NCI-H2107 (cell line): ENCODE measurements at places on chromosomes 5 and 9.

DNA sequence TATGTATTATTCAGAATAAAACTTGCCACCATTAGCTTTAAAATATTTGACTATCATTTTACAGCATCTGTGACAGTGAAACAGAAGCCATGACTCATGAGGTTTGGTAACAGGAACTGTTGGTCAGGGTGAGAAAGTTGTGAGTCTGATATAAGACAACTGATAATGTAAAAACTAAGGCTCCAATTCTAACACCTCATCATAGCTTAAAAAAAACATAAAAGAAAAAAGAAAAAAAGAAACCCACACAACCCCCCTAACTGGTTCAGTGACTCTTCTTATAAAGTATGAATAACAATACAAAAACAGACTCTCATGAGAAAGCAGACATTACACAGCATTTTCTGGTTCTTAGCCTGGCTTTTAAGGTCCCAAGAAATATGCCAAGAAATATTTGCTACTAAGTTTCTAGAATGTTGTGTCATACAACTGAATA lies 85.8 kb downstream of the MRPS27 start:
- DNase-seq, result no peak

DNA sequence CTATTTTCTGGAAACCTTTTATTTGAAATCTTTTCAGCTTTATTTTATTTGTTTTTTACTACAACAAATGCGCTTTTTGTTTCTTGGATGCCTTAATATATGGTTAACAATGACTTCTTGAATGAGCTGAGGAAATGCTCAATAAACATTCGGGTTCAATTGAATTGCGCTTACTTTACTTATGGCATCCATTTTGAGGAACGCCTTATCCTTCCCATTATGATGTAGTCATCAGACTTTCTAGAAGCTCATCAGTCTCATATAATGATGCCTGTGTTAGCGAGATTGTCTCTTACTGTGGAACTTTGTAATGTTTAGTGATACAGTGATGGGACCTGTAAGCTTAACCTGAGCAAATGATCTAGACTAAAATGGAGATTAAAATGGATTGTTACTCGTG lies 916 bp downstream of the SHLD3 start:
- DNase-seq, result no peak

DNA sequence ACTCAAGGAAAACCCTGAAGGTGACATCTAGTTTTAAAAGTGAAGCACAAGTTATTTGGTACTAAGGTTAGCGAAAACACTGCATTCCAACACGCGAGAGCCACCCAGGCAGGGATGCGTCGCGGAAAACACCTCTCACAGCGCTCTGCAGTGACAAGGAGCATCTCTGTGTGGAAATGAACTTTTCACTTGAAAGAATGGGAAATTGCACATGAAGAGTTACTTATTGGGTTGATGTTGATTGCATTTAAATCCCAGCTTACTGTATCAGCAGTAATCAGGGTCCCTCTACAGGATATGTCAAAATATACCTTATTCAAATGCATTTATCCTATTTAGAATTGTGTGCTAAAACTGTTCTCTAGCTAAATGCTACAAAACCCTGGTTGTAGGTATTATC lies 144.4 kb downstream of the BNC2 start:
- DNase-seq, result no peak

- DNase-seq, result no peak
These were observed 118.7 kb downstream of the LPAR1 start for GRCh38 chr9:110919609-110920008.

GRCh38 chr5:83632874-83633273 lies 87.8 kb downstream of the HAPLN1 start:
- no peak for DNase-seq
